ENCODE measurements at places on chromosomes 16 and 17.

DNA sequence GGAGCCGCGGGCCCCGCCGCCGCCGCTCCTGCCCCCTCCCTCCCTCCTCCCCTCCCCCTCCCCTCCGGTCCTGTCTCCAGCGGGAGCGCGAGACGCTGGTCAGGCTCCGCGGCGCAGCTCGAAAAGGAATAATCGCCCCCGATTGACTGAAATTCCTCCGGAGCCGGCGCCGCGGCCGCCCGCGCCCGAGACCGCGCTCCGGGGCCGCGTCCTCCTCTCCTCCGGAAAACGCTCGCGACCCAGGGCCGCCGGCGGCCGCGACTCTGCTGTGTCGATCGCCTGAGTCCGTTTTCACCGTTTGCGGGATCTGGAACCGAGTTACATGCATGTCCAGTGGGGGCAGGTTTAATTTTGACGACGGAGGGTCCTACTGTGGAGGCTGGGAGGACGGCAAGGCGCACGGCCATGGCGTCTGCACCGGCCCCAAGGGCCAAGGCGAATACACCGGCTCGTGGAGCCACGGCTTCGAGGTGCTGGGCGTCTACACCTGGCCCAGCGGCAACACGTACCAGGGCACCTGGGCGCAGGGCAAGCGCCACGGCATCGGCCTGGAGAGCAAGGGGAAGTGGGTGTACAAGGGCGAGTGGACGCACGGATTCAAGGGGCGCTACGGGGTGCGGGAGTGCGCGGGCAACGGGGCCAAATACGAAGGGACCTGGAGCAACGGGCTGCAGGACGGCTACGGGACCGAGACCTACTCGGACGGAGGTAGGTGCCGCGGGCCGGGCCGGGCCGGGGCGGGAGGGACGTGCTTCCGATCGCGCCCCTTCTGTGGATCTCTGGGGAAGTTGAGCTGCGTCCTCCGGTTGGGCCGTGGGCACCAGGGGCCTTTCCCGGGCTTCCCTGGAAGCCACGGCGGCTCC is 744 bp downstream of the JPH3 start:
- DNase-seq = no peak

DNA sequence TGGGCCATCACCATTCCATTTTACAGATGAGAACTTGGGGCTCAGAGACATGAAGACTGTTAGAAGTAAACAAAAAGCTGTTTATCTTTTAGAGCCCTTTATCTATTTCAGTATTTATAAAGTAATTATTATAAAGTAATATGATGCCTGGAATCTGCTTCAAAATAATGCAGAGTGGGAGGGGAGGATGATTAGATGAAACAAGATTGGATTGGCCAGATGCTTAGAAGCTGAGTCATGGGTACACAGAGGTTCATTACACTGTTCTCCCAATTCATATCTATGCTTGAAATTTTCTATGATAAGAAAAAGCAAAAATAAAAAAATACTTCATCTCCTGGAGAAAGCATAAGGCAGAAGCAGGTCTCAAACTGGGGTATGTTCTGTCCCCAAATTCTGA is 29.4 kb downstream of the TOM1L2 start:
- no peak for DNase-seq

DNA sequence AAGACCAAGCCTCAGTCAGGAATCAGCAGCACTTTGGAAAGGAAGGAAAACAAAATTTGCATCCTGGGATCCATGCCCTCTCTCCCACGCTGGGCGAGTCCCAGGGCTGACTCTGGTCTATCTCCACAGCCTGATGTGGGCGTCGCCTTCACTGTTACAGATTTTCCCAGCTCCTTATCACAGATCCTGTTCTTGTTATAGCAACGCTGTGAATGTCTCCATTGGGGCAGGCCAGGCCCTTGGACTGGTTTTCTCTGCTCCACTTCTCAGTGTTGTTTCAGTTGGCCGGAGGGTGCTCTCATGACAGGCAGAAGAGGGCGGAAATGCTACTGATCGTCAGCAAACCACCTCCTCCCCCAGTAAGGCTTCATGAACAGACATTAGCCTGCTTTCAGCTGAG is 127.9 kb upstream of the CDH11 start:
- DNase-seq = no peak

DNA sequence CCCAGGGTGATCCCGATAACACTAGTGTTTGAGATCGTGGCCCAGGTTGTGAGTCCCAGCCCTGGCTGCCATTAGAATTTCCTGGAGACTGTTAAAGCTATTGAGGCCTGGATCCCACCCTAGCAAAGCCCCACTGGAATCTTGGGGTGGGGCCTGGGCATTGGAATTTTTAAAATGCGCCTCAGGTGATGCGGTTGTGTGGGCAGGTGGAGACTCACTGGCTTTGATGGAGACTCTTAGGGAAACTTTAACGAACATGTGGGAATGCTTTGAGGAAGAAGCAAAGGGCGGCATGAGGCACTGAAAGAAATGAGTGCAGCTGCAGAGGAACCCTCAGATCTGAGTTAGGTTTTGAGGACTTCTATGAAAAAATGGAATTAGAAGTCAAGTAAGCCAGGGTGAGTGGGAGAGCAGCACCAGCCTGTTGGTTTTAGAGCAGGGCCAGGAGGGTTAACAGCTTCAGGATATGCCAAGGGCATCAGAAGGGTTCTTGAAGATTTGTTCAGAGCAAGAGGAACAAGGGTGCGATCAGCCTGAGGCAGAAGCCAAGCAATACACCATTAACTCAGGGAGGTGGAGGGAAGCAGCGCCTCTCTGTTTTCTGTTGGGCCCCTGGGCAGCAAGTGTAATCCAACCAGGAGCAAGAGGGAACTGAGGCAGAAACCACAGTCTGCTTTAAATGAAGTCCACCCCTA is 42.5 kb downstream of the KSR1 start:
- DNase-seq = no peak

Measured in vagina (tissue), 2 donors.